Stimulated activated CD8-positive, alpha-beta memory T cell treated with anti-CD3 and anti-CD28 coated beads, Interleukin-15, amount 100 ng/mL, for 48 hours (primary cell): ENCODE measurements at places on chromosomes 16 and 17.
A peak's percentile ranks its signal among the peaks of the same experiment; 100 is the strongest.

- DNase-seq, result no peak
These were observed 19.1 kb downstream of the GSPT1 start for GRCh38 chr16:11896486-11897176.

DNA sequence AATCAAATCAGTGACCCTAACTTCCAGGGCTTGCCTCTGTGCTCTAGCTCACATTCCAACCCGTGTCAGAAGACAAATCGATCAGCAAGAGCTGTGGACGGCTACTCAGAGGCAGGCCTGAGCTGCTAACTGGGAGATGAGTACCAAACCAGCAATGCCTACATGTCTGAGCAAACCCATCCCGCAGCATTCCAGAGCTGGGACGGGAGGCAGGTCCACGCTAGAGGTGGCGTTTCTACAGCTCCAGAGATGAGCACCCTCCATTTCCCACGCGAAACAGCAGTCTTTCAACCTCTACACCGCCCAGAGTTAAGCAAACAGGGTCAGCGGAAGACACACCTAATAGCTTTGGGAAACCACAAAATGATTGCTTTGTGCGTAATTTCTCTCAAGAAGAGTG is 6.5 kb downstream of the NXN start:
- DNase-seq, result no peak

DNA sequence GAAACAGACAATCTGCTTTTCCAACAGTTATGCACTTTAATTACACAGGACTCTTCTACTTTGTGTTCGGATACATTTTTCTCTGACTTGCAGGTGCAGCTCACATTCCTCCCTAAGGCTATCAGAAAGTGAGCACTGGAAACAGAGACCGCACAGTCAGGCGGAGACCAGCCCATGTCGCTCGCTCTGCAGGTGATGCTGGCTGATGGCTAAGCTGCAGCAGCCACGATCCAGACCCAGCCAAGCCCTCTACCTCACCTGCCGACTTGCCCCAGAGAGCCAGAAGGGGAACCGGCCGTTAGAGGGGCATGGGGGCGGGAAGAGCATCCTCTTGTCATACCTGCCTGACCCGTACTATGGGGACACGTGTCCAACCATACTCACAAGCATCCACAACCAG is 33.8 kb downstream of the MAP1LC3B start:
- no peak for DNase-seq

- DNase-seq, result no peak
These were observed 40.5 kb downstream of the USP7 start for GRCh38 chr16:8923199-8923598.

GRCh38 chr16:17203424-17203823 is 267.3 kb downstream of the XYLT1 start:
- DNase-seq, result no peak

- DNase-seq, result no peak
These were observed 823 bp downstream of the TNRC6C start for GRCh38 chr17:77959126-77959925.

DNA sequence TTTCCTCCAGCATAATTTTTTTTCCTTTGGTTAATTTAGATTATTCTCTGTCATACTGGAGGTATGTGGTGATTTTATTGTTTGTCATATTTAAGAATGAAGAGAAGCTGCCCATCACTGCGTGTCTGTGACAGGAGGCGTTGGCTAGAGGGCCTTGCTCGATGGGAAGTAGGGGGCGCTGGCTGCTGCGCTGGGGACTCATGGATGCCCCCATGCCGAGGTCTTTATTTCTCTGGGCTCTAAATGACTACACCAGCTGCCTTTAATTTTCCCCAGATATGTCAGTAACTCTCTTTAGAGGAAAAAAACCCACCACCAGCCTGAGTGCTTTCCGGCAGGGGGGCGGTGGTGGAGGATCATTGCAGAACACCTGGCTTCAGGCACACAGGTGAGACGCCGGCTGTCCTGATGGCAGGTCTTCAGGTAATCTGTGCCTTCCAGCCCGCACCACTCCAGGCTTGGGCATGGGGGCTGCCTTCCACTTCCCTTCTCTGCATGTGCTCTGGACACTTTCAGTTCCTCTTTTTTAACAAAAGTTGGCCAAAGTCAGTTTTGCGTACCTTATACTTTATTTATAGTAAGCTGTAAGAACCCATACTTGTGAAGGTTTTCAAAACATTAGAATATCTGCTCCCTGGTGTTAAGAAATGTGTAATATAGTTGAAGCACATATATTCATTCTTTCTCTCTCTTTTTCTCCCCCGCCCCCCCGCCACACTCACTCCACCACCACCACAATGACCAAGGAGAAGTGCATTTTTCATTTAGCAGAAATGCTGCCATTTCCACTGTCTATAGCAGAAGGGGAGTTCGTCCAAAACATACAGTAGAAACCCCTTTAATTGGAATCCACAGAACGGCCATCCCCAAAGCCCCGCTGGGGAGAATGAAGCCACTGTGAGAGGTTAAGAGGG is 192.7 kb downstream of the RPTOR start:
- no peak for DNase-seq

DNA sequence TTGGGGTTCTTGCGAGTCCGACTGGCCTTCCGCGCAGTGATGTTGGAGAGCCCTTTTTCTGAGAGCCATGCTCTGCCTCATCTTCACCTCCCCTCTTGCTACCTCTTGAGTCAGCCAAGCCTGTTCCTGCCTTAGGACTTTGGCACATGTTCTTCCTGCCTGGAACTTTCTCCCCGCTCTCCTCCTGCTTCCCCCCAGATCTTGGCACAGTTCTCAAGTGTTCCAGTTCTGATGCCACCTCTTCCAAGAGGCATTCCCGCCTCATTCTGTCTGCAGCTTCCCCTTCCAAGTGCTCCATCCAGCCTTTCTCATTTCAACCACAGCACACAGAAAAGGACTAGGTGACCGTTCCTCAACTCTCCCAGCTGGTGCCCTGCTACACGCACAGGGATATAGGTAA is 7.7 kb downstream of the AKAP1 start:
- DNase-seq, result no peak

DNA sequence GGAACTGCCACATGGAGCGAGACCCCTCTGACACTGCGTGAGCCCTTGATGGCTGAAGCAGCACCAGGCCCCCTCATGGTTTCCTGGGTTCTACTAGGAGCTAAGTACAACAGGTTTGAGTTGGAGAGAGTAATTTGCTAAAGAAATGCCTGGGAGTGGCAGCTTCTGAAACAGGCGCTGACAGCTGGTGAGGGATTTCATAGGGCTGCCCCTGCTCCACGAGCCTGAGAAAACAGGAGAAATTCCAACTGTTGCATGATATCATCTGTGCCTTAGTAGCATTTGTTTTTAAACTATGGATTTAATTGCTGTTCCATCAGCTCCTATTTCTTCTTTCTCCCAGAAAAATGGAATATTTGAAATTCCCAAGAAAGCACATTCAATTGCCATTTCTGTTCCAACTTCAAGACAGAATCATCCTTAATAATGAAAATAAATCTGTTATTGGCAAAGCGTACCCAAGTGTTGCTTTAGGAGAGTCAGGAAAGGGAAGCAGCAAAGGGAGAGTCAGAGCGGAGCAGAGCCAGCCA is 78.8 kb upstream of the ANKFN1 start:
- no peak for DNase-seq

GRCh38 chr16:68259007-68259825 is 5.1 kb upstream of the SLC7A6 start:
- no peak for DNase-seq

GRCh38 chr16:3654249-3654991 is at the start of gene DNASE1:
Gene DNASE1 (plus strand): TSS chr16:3654691. CDS start chr16:3655374, 683 bp downstream.
- DNase-seq, result peak; percentile 42

- no peak for DNase-seq
These were observed 8.9 kb upstream of the TNS4 start for GRCh38 chr17:40510328-40510648.

GRCh38 chr16:85308611-85309540 is 196.6 kb upstream of the CIBAR2 start:
- no peak for DNase-seq

DNA sequence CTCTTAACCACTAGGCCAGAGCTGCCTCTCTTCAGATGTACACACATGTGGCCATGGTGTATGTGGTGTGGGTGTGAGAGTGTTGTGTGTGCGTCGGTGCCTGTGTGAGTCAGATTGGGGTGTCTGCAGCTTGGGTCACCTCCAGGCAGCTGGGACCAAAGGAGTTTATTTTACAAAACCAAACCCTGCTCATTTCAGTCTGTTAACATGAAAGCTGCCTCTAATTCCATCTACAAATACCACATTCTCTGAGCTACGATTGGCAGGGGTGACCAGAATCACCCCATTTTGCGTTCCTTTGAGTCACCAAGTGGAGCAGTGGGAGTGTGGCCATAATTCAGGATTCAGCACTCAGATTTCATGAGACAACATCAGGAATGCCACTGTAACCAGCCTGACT is 105.3 kb downstream of the IRX5 start:
- no peak for DNase-seq

DNA sequence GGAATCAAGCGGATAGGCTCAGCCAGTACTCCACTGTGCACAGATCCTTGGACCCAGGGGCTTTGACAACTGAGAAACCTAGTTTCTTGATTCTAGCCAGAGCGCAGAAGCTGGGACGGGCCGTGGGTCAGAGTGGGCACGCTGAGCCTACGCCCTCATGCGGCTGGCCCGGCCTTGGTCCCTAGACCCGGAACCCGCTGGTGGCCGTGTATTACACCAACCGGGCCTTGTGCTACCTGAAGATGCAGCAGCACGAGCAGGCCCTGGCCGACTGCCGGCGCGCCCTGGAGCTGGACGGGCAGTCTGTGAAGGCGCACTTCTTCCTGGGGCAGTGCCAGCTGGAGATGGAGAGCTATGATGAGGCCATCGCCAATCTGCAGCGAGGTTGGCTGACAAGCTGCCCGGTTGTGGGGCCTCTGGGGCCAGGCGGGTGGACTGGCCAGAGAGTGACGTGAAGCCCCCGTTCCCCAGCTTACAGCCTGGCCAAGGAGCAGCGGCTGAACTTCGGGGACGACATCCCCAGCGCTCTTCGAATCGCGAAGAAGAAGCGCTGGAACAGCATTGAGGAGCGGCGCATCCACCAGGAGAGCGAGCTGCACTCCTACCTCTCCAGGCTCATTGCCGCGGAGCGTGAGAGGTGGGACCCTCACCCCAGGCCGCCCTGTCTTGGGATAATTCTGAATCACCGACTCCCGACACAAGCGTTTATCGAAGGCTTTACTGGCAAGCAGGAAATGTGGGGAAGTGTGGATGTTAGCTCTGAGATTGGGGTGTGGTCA is 946 bp downstream of the STUB1 start:
- no peak for DNase-seq

- DNase-seq, result no peak
These were observed 16.7 kb upstream of the LASP1NB start for GRCh38 chr17:38908676-38909181.

DNA sequence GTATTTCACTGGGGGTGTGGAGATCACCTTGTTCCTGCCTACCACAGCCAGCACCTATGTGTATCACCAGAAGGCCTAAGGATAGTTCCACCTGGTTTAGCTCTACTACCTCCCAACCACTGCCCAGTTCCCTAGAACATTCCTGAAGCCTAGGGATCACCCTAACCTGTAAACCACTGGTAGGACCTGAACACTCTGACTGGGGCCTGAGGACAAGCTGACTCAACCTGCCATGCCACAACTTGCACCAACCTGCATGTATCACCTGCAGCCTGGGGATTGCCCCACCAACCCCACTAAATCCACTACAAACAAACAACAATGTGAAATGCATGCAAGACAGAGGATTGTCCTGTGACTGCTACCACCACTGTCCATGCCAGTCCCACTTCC is 128.1 kb downstream of the KIF2B start:
- no peak for DNase-seq

GRCh38 chr16:29729116-29729521 is 16.7 kb downstream of the C16orf54 start:
- DNase-seq, result no peak

DNA sequence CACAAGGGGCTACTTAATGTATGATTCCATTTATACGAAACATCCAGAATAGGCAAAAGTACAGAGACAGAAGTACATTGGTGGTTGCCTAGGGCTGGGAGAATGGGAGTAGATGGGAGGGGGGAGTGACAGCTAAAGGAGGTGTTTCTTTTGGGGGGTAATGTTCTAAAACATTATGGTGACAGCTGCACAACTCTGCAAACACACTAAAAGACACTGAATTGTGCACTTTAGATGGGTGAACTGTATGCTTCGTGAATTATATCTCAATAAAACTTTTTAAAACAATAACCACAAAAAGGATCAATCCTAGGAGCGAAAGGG is 661 bp downstream of the LYRM9 start:
- no peak for DNase-seq

DNA sequence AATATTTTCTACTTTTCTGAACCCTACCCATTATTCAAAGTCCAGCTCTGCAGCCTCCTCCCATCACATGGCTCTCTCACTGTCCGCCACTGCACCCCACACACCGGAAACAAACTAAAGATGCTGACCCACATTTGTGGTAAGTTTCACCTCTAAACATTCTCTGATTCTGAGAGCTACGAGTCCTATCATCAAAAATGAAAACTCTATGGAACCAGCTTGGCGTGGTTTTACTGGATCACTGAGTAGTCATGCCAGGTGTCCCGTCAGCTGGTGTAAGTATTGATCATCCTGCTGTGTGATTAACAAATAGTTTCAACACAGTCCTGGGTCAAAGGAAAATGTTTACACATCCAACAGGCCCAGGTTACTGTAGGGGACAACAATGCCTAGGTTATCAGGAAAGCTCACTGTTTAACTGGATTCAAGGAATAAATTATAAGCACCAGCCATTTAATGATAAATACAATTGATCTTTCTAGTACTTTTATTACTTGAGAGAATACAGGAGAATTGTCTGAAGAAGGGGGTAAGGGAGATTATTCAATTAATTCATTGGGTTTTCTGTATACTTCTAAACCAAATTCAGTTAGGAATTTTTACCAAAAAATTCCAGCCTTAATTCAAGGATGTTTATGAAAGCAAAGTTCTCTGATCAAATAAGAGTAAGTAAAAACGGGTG is 33.9 kb downstream of the CYTH1 start:
- peak; percentile 35 for DNase-seq

- no peak for DNase-seq
These were observed 127.0 kb downstream of the ABCC6 start for GRCh38 chr16:16096121-16096857.

DNA sequence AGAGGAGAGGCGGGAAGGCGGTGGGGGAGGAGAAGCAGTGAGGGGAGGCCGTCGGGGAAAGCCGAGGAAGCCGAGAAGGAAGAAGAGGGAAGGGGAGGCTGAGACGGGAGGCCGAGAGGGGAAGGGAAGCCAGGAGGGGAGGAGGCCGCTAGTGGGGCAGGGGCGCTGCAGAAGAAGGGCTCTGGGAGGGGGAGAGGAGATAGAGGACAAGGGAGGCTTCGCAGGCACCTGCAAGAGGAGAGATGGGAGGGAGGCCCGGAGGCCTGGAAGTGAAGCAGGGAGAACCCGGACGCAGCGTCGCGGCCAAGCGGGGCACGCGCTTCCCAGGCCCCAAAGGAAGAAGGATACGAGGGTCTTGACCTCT is 2.3 kb downstream of the C17orf58 start:
- DNase-seq, result no peak
